ENCODE measurements at places on chromosomes 3 and 15. TPM values are rescaled to one million over a fixed set of nuclear protein-coding genes. Genes with fewer than 3 reads are reported as not detected.

ARID3B gene
- 4.3 TPM for total RNA-seq

ITGA11 gene
- 16.6 TPM for total RNA-seq

HESX1 gene
- 2.3 TPM for total RNA-seq

VEPH1 gene
- 0.74 TPM for total RNA-seq

HPS3 gene
- total RNA-seq = 30.5 TPM

CNTN3 gene
- 27.1 TPM for total RNA-seq

DIPK2A gene
- total RNA-seq = 104 TPM

ACKR4 gene
- 6.8 TPM for total RNA-seq

GRAMD1C gene
- 14.3 TPM for total RNA-seq

HRG gene
- not detected for total RNA-seq

ISLR2 gene
- 2.9 TPM for total RNA-seq

DNA sequence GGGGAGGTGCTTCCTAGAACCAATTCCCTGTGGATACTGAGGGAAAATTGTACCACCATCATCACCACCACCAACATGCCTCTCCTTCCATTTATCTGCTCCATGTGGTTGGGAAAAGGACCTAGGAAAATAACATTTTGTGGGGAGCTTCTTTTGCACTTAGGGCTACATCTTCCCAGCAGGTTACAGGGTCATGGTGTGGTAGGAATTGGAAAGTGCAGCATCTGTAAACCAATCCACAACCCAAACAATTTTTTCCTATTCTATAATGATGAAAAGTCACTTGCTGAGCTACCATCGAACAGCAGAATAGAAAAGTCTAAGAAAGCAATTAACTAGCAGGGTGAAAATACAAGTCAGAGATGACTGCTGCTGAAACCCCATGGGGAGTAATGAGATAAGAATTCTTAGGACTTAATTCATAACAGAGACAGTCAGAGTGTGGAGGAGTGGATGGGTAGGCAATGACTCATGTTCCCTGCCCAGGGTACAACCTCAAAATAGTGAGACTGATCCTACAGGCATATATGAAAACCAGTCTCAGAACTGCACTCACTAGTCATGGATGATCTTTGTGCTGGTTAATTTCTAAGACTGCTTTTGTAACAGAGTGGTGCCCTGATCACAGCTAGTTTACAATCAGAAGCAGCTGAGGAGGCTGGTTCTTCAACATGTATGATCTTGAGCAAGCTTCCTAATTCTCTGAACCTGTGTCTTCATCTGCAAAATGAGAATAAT is 38.1 kb upstream of the LEKR1 start:
- no peak for DNase-seq

DNA sequence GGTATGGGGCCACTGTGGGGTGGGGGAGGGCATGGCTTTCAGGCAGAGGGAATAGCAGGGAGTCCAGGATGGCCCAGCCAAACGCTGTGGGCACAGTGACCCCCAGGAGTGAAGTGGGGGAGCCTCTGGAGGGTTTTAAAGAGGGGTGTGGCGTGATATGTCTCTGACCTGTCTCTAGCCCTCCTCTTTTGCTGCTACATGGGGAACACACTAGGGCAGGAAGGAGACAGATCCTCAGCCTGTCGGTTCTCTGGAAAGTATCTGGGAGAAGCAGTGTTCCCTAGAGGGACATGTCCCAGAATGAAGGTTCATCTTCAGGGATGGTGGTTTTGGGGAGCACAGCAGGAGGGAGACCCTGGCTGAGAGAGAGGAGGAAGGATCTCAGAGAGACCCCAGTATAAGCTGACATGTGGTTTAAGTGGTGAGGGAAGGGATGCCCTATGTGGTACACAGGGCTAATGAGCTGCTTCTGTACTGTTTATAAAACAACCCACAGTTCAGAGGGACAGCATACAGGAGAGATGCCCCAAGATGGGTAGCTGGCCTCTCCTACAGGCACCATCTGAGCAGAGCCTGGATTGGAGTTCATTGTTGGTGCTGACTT is 37.7 kb downstream of the TRIM71 start:
- no peak for DNase-seq

- no peak for DNase-seq
Measured at GRCh38 chr15:57376696-57377477, 582 bp downstream of the CGNL1 start.

DNA sequence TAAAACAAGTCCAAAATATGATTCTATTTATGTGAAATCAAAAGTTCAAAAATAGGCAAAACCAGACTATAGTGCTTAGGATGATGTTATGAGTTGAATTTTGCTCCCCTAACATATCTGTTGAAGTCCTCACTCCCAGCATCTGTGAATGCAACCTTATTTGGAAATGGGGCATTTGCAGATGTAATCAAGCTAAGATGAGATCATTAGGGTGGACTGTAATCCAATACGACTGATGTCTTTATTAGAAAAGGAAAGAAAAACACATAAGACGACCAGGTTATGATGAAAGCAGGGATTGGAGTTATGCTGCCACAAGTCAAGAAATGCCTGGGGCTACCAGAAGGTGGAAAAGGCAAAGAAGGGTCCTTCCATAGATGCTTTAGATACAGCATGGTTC is 110.5 kb upstream of the CCDC39 start:
- DNase-seq = no peak

DNA sequence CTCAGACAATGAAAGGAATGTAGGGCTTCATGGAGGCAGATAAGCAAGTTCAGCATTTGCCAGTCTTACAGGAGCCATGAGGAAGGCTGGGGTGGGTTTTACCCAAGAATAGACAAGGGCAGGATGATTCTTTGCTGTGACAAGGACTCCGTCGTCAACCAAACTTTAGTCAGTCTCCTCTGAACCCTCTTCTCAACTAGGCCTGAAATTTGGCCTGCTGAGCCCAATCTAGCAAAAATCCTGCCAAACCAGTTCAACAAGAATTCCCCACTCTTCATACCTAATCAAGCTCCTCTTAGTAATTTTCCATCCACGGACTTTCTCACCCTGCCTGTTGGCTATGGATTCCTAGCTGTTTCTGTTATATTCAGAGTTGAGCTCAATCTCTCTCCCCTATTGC is 280.5 kb downstream of the TBL1XR1 start:
- no peak for DNase-seq

- DNase-seq = no peak
Measured at GRCh38 chr15:39426552-39427532, 154.0 kb upstream of the THBS1 start.

- DNase-seq = no peak
Measured at GRCh38 chr3:171950373-171950772, 89.0 kb upstream of the FNDC3B start.

DNA sequence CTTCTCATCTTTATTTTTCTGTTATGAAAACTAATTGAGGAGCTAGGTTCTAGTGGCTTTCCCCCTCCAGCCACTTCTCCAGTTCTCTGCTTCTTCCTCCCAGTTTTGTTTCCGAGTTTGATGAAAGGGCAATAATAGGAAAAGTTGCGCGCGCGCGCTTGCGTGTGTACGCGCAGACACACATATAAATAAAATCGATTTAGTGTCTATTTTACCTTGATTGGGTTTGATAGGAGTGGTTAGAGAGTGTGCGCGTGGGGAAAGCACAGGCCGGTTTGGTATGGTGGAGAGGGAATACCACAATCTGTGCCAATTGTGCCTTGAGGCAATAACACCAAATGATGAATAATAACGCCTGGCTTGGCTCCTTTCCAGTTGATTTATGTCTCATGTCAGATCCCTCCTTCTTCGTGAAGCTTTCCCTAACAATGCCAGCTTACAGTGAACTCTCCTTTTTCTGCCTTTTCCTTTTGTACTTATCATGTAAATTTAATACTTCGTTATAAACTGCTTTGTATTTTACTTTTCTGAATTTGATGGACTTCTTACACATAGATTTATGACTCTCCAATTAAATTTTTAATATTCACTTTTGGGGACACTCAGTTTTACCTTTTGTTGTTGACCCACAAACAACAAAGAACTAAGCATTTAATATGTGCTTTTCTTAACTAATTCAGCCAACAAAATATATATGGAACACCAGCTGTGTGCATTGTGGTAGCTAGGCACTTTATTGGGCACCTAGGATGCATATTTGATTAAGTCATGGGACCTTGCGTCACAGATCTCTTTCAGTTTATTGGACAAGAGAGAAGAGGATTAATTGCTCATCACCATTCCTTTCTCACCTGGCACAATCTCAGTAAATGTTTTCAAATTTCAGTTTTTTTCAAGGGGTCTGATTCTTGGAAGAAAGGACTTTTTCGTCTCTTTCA is 1.7 kb downstream of the TIPARP start:
- no peak for DNase-seq

- no peak for DNase-seq
Measured at GRCh38 chr3:136078421-136079364, 113.2 kb downstream of the PPP2R3A start.

DNA sequence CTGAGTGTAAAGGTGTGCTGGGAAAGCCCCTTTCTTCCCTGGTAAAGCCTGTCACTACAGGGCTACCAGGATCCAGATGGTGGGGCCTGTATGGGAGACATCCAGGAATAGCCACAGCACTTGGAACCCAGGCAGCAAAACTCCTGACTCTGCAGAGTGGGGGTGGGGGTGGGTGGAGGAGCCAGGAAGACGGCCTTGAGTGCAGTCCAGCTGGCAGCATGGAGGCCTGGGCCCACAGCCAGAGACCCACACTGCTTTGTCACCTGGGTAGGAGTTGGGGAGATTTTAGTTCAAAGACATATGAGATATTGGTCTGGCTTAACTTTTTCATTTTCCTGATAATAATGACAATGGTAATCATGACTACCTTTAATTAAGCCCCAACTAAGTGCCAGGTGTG is 116.7 kb upstream of the MRPS22 start:
- no peak for DNase-seq

- no peak for DNase-seq
Measured at GRCh38 chr3:187954516-187954872, 199.5 kb upstream of the LPP start.

GRCh38 chr3:30048431-30048830 is 558.0 kb upstream of the TGFBR2 start:
- no peak for DNase-seq

DNA sequence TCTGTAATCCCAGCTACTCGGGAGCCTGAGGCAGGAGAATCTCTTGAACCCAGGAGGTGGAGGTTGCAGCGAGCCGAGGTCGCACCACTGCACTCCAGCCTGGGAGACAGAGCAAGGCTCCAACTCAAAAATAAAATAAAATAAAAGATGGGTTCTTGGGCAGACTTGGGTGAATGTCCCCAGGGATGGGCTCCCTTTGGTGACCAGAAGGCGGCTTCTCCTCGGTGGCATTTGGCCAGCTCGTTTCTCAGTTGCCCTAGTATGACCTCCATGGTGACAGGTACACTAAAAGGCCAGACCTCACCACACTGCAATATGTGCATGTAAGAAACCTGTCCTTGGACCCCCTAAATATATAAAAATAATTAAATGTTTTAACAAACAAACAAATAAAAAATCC is 76.0 kb upstream of the SNRPA1 start:
- DNase-seq = no peak

DNA sequence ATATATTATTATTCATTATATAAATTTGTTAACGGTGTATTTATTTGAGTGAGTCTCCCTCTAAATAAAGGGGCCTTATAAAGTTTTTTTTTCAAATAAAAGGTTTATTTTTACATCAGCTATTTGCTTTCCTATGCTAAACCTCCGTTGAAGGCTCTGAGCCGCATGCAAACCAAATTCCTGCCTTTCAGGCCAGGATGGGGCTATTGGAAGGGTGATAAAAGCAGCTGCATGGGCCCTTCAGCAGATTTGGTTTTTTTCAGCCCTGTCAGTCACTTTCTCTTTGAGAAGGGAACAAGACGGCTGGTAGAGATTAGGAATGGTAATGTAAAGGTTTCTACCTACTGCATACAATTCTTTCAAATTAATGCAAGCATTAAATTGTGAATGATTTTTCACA is 244.2 kb downstream of the WNT5A start:
- no peak for DNase-seq

- DNase-seq = no peak
Measured at GRCh38 chr3:191340966-191341365, 10.6 kb upstream of the UTS2B start.

DNA sequence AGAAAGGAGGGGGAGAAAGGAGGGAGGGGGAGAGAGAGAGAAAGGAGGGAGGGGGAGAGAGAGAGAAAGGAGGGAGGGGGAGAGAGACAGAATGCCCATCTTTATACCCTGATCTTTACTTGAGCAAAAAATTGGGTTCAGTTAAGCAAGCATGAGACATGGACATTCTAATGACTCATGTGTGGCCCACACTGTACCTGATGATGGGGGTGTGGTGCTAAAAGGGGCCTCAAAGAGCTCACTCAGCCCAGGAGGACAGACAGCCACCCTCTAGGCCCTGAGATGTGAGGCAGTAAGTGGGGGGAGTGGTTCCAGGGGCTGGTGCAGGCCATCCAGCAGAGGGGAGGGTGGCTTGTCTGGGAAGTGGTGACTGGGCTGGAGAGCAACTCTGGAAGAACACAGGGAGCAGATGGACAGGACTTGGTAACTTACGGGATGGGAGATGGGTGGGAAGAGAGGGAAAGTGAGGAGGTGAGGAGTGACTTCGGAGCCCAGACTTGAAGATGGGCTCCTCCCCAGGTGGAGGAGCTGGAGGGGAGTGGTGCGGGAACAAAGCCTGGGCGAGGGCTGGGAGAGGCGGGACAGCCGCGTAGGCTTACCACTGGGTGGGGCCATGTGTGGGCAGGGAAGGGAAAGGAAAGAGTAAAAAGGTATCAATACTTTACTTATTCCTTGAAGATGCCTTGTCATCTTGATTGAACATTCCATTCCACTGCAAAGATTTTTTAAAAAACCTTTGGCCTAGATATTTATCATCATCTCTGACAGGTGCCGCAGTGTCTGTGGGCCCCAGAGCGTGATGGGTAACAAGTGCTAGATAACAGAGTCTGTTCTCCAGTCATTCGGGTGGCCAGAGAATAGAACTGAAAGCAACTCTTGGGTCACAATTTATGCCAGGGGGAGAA is 32.3 kb downstream of the TSPAN3 start:
- no peak for DNase-seq

DNA sequence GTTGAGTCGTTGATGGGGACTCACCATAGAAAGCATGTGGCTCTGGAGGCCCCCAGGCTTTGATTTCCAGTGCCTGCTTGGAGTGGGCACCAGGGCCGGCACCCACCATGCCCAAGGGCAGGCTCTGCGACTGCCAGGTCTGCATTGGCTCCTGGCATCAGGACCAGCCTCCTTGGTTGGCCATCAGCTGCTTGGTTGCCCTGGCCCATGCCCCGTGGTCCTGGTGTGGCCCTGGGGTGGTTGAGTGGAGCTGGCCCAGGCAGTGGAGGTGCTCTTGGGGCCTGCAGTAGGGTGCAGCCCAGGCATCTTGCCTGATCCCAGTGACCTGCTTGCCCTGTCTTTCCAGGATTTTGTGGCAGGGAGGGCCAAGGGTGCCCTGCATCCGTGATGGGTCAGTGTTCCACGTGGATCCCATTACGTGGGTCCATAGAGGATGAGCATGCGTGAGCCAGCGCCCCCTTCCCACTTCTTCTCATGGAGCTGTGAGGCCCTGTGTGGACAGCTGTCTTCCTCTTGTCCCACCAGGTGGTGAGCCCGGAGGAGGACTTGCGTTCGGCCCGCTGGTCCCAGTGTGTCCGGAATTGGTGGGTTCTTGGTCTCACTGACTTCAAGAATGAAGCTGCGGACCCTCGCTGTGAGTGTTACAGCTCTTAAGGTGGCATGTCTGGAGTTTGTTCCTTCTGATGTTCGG is 187.0 kb downstream of the UBE3A start:
- DNase-seq = no peak

Measured in urinary bladder (tissue), 4 donors.